B cell (primary cell): ENCODE measurements at places on chromosomes 2 and 18.

GRCh38 chr2:173399229-173399628 lies 44.6 kb downstream of the CDCA7 start:
- H3K27me3 ChIP-seq = peaks cover 37% of the 10 kb centered on the region
- no peak for DNase-seq
- peaks cover 6% of the 10 kb centered on the region for H3K4me1 ChIP-seq
- no peaks in the 10 kb centered on the region for H3K36me3 ChIP-seq

GRCh38 chr18:41753826-41754225 lies 201.2 kb upstream of the PIK3C3 start:
- no peak for DNase-seq
- H3K36me3 ChIP-seq = no peaks in the 10 kb centered on the region
- H3K4me1 ChIP-seq = no peaks in the 10 kb centered on the region

DNA sequence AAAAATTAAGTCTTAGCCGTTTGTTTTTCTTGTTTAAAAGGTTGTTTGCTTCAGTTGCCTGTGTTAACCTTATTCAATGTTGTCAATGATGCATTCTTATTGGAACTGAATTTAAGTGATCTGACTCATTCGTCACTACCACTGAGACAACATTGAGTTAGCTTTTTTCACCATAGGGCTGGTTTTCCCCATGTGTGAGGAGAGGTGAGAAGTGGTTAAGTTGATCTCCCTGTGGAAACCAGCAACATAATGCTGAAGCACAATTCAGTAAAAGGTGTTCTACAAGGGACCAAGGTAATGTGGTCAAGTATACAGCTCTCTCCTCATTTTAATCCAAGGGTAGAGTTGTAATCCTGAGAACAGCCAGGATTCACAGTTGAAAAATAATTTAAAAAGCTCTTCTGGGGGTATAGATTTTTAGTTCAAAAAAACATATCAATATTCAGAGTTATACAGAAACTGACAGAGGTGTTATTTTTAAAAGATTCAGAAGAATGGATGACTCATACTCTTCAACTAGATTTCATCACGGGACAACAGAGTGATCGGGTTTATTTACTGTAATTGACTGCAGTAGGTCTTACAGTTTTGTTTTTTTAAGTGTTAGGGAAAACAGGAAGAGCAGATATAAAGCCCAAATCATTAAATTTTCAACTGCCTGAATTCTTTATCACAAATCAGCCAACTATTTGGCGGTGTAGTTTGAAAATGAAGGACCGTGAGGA lies 12.6 kb downstream of the NOP58 start:
- no peak for DNase-seq
- H3K4me3 ChIP-seq = no peak overlapping the region

DNA sequence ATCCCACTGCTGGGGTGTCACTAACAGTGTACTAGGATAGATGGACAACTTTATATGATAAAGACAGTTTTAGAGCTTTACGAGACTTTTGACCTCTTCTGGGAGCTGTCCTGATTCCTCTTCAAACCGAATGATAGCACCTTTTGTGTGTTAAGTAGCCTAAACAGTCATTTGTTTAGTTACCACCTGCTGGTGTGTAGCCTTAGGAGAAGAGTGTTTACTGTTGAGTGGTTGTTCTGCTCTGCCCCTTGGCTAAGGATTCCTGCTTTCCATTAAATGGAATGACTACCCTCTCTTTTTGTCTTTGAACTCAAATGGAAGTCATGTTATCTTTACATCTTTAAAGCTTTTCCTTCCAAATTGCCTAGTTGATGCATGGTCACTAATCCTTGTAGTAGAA lies 28.0 kb upstream of the MGAT5 start:
- H3K4me1 ChIP-seq = peaks cover 25% of the 10 kb centered on the region
- H3K4me3 ChIP-seq = no peak overlapping the region
- H3K27me3 ChIP-seq = no peaks in the 10 kb centered on the region
- no peak overlapping the region for H3K27ac ChIP-seq

DNA sequence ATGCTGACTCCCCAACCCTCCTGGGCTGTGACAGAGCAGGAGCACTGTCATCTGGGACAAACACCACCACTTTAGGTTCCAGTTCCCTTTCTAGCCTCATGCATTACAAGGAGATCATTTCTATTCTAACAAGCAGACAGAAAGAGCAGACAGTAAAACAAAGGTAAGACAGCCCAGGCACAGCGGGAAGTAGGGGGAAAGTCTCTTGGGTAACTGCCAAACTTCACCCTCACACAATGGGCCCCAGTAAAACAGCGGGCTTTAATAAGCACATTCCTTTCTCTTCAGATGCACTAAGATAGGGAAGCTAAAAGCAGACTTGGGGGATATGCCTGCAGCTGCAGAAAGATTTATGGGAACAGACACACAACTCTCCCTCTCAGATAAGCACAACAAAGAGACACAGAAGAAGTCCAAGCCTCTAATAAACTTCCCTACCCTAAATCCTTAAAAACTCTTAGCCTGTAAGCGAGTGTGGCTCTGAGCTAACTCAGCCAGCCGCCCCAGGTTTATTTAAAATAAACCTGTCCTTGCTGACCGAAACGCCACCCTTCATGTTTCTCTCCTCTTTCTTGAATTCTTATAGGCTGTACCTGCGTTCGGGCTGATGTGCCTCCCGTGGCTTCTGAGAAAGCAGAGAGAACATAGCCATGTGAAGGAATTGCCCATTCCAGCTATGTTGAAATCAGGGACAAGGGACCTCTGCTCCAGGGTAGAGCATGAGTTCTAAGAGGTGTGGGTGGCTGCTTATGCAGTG lies 726.8 kb upstream of the DDX18 start:
- no peaks in the 10 kb centered on the region for H3K27me3 ChIP-seq
- DNase-seq = no peak
- H3K36me3 ChIP-seq = no peaks in the 10 kb centered on the region

DNA sequence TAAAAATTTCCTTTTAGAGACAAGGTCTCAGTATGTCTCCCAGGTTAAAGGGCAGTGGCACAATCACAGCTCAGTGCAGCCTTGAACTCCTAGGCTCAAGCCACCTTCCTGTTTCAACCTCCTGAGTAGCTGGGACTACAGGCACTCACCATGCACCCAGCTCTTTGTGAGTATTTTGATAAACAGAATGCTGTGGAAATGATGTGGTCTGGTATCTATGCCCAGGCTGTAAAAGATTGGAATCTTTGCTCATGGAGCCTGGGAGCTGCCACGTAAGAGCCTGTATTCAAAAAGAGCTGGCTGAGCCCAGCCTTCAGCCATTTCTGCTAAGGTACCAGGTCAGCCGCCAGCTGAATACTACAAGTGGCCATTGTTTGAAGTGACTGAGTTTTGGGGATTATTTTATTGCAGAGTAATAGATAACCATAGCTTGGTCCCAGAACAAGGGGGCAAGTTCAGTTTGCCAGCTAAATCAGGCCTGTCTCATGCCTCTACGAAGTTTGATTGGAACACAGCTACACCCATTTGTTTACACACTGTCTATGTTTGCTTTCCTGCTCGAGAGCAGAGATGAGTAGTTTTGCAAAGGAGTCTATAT lies 21.3 kb upstream of the ARL5A start:
- no peak overlapping the region for H3K4me3 ChIP-seq
- H3K4me1 ChIP-seq = no peaks in the 10 kb centered on the region
- H3K36me3 ChIP-seq = no peaks in the 10 kb centered on the region
- no peak for DNase-seq
- H3K27me3 ChIP-seq = no peaks in the 10 kb centered on the region
